ENCODE measurements at places on chromosomes 12 and 14.

- DNase-seq, result no peak
Observed at GRCh38 chr14:99910337-99911309, 117.4 kb downstream of the EML1 start.

DNA sequence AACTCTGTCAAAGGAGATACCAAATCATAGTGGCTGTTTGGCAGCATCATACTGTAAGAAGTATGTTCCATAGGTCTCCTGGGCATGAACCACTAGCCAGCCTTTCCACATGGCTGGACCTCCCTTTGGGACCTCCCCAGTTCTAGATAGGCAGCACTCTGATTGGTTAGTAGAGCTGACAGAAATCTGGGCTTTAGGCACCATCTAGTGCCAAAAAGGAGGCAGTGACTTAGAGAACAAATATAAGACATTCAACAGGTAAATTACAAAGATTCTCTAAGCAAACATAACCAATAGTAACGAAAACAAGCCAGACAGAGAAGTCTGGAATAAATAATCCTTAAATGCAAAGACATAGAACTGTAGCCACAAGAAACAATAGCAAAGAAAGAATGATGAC lies 148.0 kb upstream of the PDE3A start:
- DNase-seq, result no peak

DNA sequence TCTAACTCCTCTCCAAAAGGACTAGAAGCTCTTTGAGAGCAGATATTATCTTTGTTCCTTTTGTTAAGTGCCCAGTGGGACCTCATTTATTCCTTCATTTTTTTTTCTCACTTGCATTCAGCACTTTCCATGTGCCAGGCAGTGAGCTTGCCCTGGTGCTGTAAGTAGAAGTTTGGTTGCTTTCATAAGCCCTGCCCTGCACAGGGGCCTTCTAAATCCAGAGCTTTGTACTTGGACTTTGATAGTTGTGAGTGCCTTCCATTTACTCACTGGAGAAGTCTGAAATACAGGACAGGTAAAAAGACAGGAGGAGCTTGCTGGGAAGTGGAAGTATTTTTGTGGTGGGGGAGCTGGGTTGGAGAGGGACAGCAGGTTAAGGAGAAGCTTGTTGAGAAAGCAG lies 56.7 kb upstream of the PTCSC3 start:
- no peak for DNase-seq

- no peak for DNase-seq
Observed at GRCh38 chr14:89498878-89499277, 81.8 kb upstream of the FOXN3 start.

- DNase-seq, result no peak
Observed at GRCh38 chr12:98085046-98085755, 430.2 kb upstream of the TMPO start.

- no peak for DNase-seq
Observed at GRCh38 chr14:100339766-100340422, 16.8 kb downstream of the SLC25A47 start.

GRCh38 chr12:70265132-70265531 lies 21.9 kb downstream of the CNOT2 start:
- DNase-seq, result no peak

DNA sequence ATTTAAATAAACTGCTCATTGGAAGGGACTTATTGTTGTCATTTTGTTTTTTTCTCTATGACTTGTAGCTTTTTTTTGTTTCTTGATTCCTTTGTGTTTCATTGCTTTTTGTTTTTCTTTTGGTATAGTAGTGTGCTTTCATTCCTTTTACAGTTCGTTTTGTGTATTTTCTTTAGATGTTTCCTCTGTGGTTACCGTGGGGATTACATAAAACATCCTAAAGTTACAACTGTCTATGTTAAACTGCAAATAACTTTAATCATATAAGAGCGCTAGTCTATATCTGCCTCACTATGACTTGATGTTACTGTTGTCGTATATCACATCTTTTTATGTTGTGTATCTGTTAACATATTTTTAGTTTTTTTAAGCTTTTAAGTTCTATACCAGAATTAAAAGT lies 86.9 kb downstream of the ATF7IP start:
- no peak for DNase-seq

DNA sequence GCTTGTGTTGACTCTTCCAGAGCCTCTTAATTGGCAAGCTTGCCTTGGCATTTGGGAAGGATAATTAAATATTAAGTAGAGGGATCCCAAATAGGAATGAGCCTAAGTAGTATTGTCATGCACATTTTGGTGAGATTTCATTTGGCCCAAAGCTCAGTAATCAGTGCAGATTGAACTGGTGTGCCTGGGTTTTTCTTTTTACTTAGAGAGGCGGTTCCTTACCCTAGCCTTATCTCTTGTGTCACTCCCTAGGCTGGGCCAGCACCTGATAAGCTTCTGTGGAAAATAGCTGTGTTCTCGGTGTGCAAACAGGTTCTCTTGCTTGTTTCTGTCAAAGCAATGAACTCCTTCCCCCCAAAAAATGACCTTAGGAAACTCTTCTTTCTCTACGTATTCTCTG lies 9.3 kb upstream of the B4GALNT3 start:
- no peak for DNase-seq

DNA sequence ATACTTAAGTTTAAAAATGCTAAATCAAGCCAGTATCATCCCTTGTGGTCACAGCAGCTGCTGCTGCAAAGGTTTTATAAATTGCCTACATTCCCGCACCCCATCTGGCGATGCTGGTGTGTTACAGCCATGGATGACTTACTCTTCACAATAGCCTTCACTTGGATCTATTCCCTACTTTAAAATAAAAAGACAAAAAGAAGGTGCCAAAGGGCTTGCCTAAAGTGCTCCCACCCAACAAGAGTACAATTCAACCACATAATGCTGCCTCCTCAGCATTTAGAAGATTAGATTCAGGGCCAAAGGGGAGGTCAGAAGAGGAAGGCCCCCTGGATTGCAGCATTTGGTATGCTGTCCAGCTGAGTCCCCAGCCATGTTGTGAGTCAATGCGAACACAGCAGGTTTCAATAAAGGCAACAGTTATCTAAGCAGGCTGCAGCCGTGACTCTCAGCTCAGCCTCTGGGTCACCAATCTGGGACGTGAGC lies 176.1 kb downstream of the DAD1 start:
- no peak for DNase-seq

DNA sequence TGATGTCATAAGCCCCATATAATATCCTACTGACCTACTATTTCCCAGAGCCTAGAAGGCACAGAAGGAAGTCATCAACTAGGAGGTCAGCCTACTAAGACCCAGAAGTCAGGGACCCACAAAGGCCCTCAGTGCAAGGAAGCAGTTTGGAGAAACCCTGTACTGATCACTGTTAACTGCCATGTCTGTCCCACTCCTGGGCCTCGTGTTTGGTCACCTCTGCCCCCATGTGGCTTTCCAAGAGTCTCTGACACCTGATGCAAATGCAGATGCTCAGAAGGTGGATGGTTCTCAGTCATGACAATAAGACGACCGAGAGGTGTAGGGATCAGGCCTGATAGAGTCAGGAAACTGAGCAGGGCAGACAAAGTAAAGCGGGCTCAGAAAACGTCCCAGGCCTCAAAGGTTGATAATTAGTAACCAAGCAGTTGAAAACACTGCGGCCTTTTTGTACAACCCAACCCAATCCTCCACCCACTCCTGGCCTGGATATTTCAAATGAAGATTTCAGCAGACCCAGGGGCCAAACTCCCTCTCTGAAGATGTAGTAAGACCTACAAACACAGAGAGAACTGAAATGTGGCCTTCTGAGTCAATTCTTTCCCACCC lies 23.4 kb downstream of the PRKAB1 start:
- no peak for DNase-seq

- DNase-seq, result no peak
Observed at GRCh38 chr12:93944911-93945310, 203.5 kb upstream of the PLXNC1 start.

- no peak for DNase-seq
Observed at GRCh38 chr14:84894254-84894653, 635.7 kb upstream of the FLRT2 start.

GRCh38 chr14:104016873-104017650 lies 68.4 kb upstream of the ASPG start:
- no peak for DNase-seq

All from activated CD4-positive, alpha-beta T cell treated with anti-CD3 and anti-CD28 coated beads, Interleukin-2, Interleukin-6, amounts not matched to agents 100 ng/mL and 50 ng/mL, durations not matched to agents 16 hours and 8 hours (primary cell).